ENCODE measurements at places on chromosomes 3 and 15.

DNA sequence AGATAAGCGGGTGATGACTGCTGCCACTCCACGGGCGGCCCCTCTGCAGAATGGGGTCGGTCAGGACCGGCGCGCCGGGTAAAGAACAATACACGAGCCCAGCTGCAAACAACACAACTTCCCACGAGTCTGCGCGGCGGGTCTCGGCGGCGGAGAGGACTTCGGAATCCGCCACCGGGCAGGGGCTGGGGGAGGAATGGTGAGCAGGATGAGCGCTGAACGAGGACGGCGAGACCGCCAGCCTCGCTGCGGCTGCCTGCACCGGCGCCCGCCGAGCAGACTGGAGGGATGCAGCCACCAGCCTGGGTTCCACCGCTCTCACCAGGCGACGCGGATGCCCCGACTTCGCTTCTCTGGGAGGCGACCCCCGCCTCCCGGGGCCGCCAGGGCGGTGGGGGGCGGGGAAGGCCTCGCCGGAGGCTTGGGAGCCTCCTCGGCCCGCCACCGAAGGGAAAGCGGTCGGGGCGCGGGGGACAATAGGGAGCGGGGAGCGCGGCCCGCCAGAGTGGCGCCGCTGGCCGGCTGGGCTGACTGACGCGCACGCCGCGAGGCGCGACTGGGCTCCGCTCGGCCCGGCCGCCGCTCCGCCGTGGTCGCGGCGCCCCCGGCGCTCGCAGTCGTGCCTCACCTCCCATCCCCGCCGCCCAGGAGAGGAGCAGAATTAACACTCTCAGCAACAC, 515 bp downstream of the ADAM10 start:
- peak; percentile 46 for DNase-seq

DNA sequence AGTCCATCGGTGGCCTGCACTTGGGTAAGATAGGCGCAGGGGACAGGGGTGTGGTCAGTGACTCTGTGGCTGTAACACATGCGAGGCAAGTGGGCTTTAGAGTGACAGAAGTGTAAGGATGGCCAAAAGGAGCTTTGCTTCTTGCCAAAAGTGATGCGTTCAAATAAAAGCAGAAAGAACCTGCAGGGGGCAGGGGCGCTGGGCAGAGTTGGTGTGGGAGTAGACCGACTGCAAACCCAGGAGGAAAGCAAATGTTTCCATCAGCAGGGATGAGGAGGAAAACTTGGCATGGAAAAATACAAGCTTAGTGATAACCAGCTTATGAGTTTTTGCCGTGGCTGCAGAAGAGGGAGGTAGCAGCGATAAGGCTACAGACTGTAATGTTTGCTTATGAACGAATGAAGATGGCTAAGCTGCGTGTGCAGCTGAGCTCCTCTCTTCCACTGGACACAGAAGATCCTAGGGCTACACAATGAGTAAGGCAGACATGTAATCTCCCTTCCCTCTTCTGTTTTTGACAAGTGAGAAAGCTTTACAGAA, 149.4 kb downstream of the WNT5A start:
- no peak for DNase-seq

GRCh38 chr3:143507735-143508580, 340.3 kb downstream of the SLC9A9 start:
- DNase-seq, result peak; percentile 81

- DNase-seq, result no peak
Observed at GRCh38 chr3:60810881-60811280, 440.4 kb downstream of the FHIT start.

GRCh38 chr15:70854666-70854976, 664 bp upstream of the LARP6 start:
- DNase-seq, result peak; percentile 73

Measured in fibroblast of skin of scalp (primary cell).